Stimulated activated CD8-positive, alpha-beta memory T cell treated with anti-CD3 and anti-CD28 coated beads, Interleukin-4, amount 100 ng/mL, for 1 hour (primary cell): ENCODE measurements at places on chromosomes 2 and 18.
A peak's percentile ranks its signal among the peaks of the same experiment; 100 is the strongest.

DNA sequence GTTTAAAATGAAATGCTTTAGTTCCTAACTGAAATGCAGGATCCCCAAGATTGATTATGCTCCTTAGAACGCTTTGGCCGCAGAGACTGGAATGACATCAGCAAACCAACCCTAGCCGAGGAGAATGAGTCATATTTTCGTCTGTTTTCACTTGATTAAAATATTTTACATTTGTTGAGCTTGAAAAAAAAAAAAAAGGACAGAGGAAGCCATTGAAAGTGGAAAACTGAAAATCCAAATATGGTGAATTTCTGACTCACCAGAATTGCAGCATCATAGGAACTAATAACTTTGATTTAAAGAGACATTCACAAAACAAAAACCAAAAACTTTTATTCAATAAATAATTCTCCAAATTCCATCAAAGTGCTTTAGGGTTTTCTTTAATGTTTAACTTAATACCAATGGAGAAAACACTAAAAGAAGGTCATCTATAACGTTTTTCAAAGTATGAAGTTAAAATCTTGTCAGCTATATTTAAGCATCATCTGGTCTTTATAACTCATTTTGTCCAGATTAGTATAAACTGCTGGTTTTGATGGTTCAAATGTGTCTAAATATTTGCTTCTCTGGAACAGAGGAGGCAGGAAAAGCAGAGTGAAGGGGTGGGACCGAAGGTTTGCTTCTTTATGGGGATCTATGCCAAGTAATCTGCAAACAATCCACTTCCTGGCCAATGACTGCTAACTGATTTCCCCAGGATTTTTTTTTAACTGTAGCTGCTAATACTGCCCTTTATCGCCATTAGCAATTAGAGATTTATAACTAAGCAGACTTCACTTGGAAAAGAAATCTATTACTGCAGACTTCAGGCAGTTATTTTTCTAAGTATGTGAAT is 30.9 kb upstream of the COL5A2 start:
- DNase-seq, result no peak

GRCh38 chr2:184566716-184567115 is 31.6 kb upstream of the ZNF804A start:
- DNase-seq, result no peak

- DNase-seq, result no peak
Observed at GRCh38 chr2:181784556-181784955, 104.2 kb upstream of the NEUROD1 start.

- no peak for DNase-seq
Observed at GRCh38 chr2:32284321-32284720, 6.6 kb downstream of the YIPF4 start.

DNA sequence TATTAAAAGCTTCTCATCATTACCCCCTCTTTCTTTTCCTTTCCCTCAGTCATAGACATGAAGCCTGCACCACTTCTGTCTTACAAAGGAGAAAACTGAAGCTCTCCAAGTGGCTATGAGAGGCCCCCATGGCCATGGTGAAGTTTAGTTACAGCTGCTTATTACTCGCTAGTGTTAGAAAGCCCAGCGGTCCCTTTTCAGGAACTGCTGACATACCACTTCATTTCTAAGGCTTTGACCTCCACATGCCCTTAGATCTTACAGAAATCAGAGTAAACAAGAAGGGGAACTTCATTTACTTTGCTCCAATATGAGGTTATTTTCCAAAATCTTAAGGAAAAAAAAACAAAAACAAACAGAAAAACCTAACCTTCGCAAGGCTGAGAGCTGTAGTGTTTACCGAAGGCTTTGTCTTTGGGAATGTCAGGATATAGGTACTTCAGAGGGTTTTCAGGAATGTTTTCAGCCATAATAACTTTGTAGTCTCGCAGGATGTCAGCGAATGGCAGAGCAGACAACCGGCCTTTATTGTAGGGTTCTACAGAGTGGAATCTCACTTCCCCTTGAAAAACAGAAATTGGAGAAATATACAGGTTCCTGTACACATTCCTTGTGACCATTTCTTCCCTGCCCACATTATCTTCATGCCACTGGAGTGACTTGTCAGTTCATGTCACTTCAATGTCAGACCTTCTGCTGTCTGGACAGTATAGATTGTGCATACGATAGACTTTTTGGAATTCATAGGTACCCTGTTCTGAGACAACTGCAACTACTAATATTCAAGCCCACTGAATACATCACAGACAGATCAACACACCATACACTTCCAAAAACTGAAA is 18.8 kb upstream of the STAT1 start:
- no peak for DNase-seq

DNA sequence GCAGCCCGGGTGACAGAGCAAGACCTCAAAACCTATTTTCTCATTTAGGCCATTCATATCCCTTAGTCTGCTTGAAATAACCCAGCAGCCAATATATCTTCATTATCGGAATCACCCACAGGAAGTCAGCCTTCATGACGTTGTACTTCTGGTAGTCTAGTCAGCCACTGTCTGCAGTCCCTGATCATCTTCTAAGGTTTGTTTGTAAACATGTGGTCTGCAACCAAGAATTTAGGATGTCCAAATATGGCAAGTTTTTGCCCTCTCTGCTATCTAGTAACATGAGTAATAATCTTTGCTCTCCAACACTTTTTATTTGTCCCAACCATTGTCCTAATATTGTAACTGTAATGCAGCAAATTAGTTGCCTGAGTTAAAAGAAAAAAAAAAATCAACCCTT is 92.5 kb downstream of the PRPF40A start:
- no peak for DNase-seq

- DNase-seq, result no peak
Observed at GRCh38 chr2:200461846-200462710, 47.8 kb downstream of the KCTD18 start.

GRCh38 chr2:3594493-3595281 is at the start of gene COLEC11:
TSS of gene COLEC11 (plus strand) at chr2:3595112. CDS start at chr2:3604341, 9,229 bp downstream.
- DNase-seq, result no peak

DNA sequence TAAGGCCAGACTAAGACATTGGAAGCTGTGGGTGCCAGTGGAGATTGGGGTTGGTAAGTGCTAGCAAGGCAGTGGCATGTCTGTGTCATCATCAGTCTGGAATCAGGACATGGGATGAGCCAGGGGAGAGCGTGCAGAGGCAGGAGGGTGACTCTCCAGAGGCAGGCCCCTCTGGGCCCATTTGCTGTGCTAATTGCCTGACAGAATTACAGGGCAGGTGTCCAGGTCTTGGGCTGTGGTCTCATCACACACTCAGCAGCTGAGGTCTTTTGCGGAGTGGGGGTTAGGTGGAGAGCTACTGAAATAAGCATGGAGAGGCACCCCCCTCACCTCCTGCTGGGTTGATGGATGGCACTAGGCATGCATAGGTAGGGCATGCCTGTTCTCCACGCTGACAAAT is 57.4 kb downstream of the CELF4 start:
- DNase-seq, result no peak

DNA sequence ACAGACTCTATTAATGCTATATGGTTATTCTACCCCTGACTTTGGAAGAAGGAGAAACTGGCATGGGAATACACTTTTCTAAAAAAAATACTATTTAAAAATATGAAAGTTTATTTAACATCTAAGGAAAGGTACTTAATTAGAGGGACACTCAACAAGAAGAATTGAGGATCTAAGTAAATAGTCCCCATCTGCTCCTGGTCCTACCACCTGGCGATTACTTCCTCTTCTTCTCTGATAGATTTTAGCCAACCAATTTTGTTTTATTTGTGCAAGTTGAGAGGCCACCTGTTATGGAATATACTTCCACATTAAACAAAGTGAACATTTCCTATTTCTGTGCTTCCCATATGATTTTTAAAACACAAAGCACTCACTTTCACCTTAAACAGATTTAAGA is 111.7 kb downstream of the BCL2 start:
- no peak for DNase-seq

GRCh38 chr2:153235516-153235915 is 243.0 kb downstream of the RPRM start:
- DNase-seq, result no peak

DNA sequence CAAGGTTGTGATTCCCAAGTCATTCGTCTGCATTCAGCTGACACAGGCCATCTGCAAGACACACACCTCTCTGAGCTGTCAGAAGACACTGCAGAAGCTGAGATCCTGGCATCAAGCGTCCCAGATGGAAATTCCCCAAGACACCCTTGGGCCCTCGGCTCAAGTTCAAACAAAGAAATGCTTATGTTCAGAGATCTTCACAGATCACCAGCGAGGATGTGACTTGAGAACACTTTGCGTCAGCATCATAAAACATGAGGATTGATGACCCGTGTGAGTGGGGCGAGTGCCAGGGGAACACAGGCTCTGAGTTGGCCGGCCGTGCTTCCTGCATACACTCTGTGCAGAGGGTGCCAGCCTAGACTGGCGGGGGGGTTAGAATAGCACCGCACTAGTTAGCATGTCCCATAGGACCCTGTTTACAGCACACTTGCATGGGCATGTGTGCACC is 36.8 kb downstream of the KCNIP3 start:
- no peak for DNase-seq

- no peak for DNase-seq
Observed at GRCh38 chr2:226862623-226863022, 26.8 kb downstream of the RHBDD1 start.

- DNase-seq, result no peak
Observed at GRCh38 chr2:23761638-23762037, 165.3 kb downstream of the ATAD2B start.

GRCh38 chr2:29114946-29115609 is at the start of gene CLIP4:
TSS of gene CLIP4 (plus strand) at chr2:29115415. CDS start at chr2:29121389, 5,974 bp downstream.
- DNase-seq, result peak; percentile 28

DNA sequence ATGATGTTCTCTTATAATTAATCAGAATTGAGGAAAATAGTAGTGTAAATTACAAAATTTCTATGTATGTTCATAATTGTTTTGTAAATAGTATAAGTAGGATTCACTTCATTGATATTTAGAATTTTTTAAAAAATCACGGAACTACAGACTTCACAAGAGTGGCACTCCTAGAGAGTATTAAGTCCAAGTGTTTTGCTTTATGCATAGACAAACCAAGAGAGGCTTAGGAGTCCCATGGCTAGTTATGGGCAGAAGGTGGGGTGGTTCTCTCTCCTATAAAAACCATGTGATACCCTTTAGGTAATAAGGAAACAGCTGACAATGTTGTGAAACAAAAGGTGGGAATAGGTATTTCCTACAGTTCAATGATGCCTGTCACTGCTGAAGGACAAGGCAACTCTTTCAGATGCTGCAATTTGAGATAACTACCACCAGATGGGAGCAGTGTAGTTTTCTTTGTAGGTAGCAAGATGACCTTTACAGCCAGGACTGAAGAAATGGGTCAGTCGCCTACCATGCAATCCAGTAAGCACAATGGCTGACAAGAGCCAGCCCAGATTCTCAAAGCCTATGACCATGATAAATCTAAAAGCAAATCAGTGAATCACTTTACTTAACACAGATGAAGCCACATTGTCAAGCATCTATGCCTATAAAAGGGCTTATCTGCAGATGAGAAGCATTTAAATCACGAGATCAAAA is 83.9 kb downstream of the AAK1 start:
- DNase-seq, result no peak

DNA sequence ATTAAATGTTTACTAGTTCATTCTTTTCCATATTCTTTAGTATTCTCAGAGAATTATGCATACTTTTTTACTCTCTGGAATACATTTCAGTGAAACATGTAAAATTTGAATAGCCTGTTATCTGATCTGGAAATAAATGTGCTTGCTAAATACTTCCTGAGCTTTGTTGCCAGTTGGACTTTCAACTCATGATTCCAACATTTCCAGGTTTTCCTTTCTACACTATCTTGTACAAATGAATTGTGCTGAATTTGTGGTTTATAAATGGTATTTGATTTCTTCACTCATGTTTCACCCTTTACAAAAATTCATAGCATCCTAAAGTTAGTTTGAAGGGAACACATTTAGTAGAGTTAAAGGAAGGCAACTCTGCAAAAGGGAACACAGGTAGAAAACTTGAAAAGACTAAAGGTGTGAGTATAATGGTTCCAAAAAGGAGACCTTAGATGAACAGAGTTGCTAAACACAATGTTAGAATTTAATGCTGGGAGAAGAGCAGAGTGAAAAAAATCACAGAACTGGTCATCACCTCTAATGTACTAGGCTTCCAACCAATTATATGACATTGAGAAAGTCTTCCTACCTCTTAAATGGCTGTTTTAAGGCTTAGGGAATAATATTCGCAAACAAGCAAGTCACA is 28.6 kb downstream of the SYT4 start:
- DNase-seq, result no peak

- DNase-seq, result no peak
Observed at GRCh38 chr2:98483257-98483861, 38.7 kb downstream of the INPP4A start.

DNA sequence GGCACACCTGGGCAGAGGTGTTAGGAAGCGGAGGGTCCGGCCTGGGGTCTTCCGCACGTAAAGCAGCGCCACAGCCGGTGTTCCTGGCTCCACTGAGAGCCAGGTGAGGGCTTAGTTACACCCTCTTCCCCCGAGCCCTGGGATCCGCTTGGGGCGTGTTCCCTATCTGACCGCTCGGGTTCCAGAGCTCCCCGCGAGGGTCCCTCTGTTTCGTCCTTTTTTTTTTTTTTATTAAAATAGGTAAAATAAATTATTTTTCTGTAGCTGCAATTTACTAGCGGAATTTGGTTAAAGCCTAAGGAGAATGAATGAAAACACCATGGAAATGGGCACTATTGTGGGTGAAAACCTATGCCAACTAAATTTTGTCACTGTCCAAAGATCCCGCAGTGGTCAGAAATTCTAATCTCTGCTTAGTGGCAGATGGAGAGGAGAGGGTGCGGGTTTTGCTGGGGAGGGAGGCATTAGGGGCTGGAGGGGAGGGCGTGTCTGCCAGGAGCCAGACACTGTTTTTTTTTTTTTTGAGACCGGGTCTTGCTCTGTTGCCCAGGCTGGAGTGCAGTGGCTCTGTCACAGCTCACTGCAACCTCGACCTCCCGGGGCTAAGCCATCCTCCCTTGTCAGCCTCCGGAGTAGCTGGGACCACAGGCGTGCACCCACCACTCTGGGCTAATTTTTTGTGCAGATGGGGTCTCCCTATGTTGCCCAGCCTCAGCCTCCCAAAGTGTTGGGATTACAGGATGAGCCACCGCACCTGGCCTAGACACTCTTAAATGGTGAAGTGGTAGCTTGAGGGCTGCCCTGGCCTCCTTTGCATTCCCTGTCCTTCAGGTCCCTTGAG is 834 bp downstream of the PDCL3 start:
- DNase-seq, result no peak

DNA sequence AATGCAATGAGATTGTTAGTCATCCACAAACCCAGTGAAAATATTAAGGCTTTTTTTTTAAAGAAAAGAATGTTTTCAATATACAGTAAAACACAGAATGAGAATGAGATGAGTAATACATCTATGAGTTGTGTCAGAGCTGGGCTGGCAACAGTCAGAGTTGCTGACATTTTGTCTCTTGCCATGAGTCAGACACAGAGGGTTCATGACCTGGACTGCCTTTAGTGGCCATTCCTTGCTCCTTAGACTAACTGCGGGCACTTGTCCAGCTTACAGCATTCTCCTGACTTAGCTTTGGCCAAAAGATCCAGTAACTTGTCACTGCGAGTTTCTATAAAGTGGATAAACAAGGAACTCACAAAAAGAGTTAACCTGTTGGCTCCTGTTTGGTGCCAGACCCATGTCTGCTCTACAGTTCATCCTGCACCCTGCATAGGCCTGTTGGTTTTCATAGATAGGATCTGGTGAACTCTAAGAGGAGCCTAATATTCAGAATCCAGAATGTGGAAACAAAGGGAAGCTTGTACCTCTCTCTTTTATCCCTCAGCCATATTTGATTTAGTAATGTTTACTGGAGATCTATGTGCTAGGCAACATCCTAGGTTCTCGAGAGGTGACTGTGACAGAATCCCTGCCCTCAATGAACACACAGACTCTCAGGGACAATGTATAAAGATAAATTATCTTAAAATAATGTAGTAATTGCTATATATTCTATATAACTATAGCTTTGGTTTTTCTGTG is 391.5 kb upstream of the VWC2L start:
- DNase-seq, result no peak
